ENCODE measurements at places on chromosomes 12 and 14.

- no peak for DNase-seq
These were observed 102.7 kb downstream of the LRRK2 start for GRCh38 chr12:40327535-40327934.

- DNase-seq, result peak; percentile 84
These were observed at the start of gene PTPN11 for GRCh38 chr12:112418608-112419296. TSS of gene PTPN11 (plus strand) at chr12:112418947. CDS start at chr12:112419112, 165 bp downstream.

- no peak for DNase-seq
These were observed 1484.9 kb upstream of the TMEM132C start for GRCh38 chr12:126782083-126782482.

DNA sequence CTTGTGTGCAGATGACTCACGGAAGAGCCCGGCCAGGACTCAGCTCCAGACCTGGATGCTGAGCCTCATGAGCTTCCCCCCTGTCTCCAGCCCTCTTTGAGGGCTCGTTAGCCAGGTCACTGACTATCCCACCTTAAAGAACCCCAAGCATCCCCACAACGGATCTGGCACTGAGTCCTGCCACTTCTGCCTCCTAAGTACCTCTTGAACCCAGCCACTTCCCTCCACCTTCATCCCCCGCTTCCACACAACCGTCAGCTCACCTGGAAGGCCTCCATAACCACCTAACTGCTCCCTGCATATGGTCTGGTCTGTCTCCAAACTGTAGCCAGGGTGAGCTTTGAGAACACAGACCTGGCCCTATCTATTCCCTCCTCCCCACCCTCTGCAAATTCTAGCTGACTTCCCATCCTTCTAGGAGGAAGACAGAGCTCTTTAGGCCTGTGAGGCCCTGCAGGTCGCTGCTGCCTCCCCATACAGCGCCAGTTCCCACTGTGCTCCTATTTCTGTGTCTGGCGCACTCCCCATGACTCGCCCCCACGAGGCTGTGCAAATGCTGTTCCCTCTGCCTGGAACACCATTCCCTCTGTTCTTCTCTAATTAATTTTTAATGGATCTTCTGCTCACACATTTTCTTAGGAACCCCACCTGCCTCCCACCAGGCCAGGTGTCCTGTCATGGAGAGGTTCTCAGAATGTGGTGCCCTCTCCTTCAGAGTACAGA lies 2.9 kb upstream of the HSP90AA1 start:
- DNase-seq, result no peak

DNA sequence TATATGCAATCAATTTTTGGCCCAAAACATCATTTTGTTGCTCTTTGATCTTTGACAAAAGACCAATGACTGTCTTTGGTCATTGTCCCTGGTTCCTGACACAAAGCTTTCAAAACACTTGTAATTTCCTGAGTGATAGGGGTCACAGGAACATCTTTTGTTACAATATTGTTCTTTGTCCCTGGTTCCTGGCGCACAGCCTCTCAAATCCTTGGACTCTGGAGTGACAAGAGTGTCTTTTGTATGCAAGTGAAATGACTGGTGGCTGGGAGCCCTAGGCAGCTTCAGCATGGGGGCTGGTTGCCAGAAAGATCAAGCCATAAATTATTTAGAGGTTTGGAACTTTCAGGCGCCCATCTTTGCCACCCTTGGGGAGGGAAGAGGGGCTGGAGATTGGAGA lies 53.9 kb downstream of the DNAH10 start:
- DNase-seq, result no peak

DNA sequence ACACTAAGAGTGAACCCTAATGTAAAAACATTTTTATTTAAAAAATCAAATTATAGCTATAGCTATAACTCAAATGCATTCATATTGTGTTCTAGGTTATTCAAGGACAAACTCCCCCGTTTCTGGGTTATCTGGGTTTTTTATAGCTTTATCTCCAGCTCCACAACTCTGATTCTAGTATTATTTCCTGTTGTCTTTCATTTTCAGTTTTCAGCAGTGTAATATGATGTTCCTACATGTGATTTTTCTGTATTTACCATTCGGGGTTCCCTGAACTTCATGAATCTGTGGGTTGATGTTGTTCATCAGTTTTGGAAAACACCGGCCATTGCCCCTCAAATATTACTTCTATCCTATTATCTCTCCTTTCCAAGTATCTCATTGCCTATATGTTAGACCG lies 221.9 kb upstream of the FOXN3 start:
- no peak for DNase-seq

DNA sequence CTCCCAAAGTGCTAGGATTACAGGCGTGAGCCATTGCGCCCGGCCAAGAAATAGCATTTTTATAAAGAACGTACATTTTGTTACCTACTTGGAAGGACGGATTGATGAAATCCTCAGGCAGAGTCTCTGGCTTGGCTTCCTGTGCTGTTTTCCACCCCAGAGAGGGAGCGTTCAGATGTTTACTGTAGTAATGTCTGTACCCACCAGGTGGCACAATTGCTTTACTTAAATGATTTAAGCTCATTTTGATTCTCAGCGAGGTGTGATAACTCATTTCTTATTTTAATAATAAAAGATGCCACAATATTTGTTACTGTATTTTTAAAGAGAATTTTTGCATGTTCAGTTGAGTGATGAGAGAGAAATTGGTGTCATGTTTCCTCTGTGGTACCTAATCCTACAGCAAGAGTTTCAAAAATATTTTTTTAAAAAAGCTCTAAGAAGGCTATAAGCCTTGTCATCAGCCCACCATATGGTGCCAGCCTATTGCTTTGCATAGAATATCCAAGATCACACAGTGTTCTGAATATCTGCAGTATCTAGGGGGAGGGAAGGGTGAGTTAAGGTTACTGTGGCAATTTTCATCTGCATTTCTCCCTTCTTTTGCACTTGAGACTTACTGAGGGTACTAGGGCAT lies 82.6 kb upstream of the TRAF3 start:
- DNase-seq, result peak; percentile 81

DNA sequence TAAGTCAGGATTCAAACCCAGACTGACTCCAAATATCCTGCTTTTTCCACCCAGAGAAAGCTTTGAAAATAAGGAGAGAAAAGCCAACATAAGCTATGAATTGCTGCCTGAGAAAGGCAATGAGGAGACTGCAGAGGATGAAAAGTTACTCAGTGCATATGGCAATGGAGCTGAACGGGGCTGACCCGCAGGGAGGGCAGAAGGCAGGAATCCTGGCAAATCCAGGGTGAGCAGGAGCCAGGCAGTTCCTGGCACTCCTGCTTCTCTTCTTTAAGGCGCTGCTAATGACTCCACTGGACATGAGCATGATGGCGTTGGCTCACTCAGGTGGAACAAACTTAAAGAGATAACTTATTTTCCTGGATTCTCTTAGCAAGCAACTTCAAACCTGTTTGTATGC lies 95.2 kb upstream of the TMCC3 start:
- no peak for DNase-seq

DNA sequence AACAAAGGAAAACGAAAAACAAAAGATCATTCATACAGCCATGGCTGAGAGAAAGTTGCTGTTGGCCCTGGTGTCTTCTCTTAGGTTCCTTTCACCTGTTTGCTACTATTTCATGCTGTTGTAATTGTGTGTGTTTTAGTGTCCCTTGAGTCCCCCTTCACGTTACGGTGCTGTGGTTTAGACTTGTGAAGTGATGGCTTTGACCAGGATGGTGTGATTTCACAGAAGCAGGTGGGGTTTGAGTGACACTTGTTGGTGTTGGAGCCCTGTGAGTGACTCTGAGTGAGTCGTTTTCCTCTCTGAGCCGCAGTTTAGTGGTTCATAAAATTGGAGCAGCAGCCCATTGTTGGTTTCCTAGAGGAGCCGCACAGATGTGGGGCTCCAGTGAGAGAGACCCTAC lies 635.4 kb downstream of the VRK1 start:
- no peak for DNase-seq

DNA sequence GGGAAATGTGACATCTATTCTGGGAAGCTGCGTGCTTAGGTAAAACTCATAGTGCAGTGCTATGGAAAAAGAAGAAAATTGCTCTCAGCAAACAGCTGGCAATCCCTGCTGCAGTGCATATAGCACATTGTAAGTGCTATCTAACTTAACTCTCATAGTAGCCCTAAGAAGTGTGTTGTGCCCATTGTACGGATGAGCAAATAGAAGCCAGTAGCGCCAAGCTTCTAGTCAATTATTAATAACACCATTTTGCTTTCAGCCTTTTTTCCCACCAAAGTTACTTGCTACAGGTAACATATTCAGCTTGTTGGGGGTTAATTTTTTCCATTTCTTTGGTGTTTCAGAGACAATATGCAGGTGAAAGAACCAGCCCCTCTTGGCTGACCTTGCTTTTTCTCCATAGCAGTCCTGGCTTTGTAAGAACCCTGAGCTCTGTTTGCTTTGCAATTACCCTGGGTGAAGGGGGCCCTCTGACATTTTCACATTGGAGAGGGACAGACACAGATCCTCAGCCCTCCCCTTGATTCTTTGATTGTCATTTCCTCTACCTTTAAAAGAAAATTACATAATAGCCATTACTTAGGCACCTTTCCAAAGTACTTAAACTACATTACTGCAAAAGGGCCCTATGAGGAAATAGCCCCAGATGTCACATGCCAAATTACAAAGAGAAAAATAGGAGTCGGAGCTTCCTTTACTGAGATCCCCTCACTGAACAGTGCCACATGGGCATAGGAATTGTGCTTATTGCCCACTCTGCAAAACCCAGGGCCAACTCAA lies 576.2 kb upstream of the TBX3 start:
- DNase-seq, result no peak

DNA sequence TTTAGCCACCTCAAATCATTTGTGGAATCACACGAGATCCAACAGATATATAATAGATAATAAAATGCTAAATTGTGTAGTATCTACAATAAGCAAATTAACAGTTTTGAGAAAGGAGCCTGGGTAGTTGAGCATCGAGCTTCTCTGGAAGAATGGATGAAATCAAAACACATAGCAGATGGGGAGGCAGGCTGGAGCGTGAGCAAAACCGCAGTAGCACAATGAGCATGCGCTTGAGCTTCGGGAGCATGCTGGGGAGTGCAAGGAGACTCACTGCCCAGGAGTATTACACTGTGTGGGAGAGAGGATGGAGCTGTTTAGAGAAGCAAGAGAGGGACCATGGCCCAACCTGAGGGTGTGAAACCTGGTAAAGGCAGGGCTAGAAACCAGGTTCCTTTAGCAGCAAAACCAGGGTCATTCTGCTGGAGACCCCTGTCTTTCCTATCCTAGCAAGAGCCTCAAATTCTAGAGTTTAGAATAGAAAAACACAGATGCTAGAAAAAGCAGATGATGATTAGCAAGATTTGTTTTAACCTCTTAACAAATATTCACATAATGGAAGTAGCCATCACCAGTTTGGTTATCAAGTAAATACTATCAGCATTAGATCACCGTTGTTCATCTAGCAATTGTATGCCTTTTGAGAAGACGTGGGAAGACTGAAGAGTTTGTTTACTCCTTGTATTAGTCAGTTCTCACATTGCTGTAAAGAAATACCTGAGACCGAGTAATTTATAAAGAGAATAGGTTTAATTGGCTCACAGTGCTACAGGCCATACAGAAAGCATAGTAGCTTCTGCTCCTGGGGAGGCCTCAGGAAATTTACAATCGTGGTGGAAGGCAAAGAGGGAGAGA lies 484.8 kb downstream of the EGLN3 start:
- no peak for DNase-seq

DNA sequence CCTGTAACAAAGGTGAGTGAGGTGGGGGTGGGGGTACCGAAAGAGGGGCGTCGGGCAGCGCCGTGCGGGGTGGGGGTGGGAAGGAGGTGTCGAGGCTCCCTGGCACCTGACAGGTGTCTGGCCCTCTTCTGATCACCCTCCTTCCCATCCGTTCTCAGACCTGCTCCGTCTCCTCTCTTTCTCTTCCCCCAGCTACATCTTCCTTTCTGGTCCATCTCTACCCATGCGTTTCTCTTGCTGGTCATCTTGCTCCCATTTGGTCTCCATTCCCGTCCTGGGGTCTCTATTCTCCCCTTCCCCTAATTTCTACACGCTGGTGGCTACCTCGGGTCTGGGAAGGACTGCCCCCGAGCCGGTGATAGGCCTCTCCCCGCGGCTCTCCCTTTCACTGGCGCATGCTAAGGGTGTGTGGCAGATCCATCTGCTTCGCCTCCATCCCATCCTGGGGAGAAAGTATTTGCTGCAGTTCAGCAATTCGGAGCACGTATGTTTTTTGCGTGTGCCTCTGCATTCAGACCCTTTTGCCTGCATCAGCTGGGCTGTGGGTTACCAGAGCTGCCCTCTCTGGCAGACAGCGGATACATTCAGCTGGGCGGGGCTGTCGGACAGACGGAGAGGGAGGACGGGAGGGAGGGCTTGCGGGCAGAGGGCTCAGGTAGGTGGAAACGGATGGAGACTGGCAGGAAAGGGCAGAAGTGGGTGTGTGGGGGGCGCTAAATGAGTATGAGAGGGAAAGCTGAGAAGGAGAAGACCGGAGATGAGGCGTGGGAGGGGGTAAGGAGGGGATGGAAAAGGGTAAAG lies 730 bp downstream of the CLSTN3 start:
- no peak for DNase-seq

DNA sequence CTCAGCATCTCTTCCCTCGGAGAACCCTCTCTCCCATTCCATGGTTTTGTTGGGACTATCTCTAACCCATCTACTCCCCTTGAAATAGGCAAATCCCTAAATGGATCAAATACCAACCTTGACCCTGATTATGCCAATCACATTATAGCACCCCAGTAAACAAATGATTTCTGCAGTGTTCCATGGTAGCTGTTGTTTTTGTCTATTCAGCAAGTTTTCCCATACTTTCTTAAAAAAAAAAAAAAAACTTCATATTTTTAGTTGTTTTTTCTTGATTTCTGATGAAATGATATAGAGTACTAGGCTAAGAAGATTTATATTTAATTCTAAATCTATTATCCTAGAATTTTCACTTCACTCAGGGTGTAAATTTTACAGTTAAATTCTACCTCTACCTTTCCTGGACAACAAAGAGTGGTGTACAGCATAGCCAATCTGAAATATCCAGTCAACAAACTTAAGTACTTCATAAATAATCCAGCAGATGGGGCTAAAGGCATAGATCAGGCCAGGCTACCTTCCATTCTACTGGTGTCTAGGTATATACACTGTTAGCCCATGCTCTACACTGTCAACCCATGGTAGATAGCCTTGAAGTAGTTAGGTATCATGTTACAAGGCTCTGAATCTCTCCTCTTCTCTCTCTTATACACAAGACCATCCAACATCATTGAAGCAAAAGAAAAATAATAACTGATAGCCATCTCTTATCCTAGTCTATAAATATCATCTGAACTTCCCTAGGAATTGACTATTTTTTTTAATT lies 82.2 kb downstream of the PLEKHG7 start:
- peak; percentile 85 for DNase-seq

DNA sequence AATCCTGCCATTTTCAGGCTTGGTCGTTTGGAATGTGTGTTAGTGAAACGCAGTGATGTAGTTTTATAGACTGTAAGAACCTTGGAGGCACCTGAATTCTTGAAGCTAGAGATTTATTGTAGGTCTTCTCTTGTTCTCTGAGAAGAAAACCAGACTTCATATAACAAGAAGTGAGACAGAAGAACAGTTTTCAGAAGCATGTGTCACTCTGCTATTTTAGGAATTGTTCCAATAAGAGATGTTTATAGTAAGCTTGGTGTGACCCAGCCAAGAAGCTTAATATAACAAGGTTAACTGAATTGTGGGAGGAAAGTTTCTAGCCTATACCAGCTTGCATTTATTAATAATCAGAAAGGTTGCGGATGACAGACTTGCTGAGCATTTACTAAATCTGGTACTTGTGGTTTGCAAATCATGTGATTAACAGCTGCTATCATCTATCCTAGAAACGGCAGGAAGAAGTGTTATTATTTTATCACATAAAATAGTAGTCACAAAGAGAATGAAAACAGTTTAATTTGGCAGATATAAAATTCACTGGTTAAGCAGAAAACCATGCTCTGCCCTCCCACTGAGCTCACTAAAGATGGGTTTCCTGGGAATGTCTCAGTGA lies 49.2 kb upstream of the BCAT1 start:
- DNase-seq, result no peak

GRCh38 chr14:75147423-75148071 lies 20.7 kb upstream of the NEK9 start:
- no peak for DNase-seq

Measured in thymus (tissue), 14 donors.